ENCODE measurements at places on chromosomes 3 and 15. TPM values are rescaled to one million over a fixed set of nuclear protein-coding genes. Genes with fewer than 3 reads are reported as not detected.

Gene ALDH1A3
- total RNA-seq: not detected

GRCh38 chr3:188720215-188720614 is 451.6 kb upstream of the TPRG1 start:
- H3K27ac ChIP-seq: no peak overlapping the region
- H3K4me1 ChIP-seq: no peaks in the 10 kb centered on the region
- no peak for DNase-seq
- no peak overlapping the region for H3K4me3 ChIP-seq

GRCh38 chr15:60803059-60803458 is 324.1 kb upstream of the ICE2 start:
- H3K4me1 ChIP-seq: peaks cover 67% of the 10 kb centered on the region
- DNase-seq: no peak
- H3K27me3 ChIP-seq: no peaks in the 10 kb centered on the region
- no peaks in the 10 kb centered on the region for H3K36me3 ChIP-seq
- H3K27ac ChIP-seq: no peak overlapping the region
- no peak overlapping the region for H3K4me3 ChIP-seq

DNA sequence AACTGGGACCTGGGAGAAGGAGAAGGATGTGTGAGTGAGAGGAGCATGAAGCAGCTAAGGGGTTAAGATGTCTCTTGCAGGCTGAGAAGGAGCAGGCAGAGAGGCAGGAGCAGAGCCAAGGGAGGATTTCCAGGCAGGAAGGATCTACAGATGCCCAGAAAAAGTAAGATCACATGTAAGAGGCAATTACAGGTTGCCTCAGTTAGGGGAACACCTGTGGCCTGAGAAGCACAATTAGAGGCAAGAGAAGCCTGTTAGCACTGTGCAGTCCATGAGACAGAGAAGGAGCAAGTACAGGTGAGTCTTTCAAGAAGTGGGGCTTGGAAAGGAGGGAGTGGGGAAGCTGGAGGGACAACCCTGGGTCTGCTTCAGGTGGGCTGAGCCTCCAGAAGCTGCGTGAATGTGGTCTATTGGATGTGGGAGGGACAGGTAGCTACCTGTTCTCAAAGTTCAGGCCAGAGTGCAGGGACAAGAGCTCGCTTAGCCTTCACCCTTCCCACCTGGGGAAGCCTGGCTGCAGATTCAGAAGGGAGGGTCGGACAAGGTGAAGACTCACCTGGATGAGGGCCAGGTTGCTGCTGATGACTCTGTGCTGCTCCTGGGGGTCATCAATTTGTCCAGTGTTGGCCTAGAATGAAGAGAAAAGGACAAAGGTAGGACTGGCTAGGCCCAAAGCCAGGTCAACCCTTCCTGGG is 50.7 kb downstream of the SLC41A3 start:
- H3K27ac ChIP-seq: no peak overlapping the region
- H3K4me1 ChIP-seq: peaks cover 6% of the 10 kb centered on the region
- H3K4me3 ChIP-seq: no peak overlapping the region
- DNase-seq: no peak
- peaks cover 33% of the 10 kb centered on the region for H3K36me3 ChIP-seq
- no peaks in the 10 kb centered on the region for H3K27me3 ChIP-seq

Gene MST1R
- total RNA-seq: 0.89 TPM

Gene PPP1R14D
- total RNA-seq: not detected

- no peaks in the 10 kb centered on the region for H3K4me1 ChIP-seq
- DNase-seq: no peak
- H3K36me3 ChIP-seq: no peaks in the 10 kb centered on the region
- no peak overlapping the region for H3K27ac ChIP-seq
- no peaks in the 10 kb centered on the region for H3K27me3 ChIP-seq
Measured at GRCh38 chr3:75014008-75014407, 399.5 kb upstream of the CNTN3 start.

- peaks cover 10% of the 10 kb centered on the region for H3K4me1 ChIP-seq
- H3K4me3 ChIP-seq: no peak overlapping the region
- H3K36me3 ChIP-seq: peaks cover 47% of the 10 kb centered on the region
- H3K27ac ChIP-seq: no peak overlapping the region
- DNase-seq: no peak
- no peaks in the 10 kb centered on the region for H3K27me3 ChIP-seq
Measured at GRCh38 chr15:42279234-42279723, 6.0 kb upstream of the TMEM87A start.
